ENCODE measurements at places on chromosomes 6 and 20.

DNA sequence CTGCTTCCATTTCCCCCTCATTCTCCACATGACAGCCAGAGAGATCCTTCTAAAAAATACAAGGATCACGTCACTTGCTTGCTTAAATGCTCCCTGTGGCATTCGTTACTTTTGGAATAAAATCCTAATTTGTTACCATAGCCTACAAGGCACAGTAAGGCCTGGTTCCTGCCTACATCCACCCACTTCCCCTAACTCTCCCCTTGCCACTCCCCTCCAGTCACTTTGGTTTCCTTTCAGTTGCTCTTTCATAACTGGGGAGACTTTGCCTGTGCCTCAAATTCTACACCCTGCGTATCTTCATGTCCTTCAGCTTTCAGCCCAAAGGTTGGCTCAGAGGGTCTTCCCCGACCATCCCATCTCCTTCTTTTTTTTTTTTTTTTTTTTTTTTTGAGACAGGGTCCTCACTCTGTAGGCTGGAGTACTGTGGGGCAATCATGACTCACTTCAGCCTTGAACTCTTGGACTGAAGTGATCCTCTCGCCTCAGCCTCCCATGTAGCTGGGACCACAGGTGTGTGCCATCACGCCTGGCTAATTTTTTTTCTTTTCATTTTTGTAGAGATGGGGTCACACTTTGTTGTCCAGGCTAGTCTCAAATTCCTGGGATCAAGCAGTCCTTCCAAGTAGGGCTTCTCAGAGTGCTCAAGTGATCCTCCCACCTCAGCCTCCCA, 12.5 kb downstream of the ID1 start:
- DNase-seq, result no peak

DNA sequence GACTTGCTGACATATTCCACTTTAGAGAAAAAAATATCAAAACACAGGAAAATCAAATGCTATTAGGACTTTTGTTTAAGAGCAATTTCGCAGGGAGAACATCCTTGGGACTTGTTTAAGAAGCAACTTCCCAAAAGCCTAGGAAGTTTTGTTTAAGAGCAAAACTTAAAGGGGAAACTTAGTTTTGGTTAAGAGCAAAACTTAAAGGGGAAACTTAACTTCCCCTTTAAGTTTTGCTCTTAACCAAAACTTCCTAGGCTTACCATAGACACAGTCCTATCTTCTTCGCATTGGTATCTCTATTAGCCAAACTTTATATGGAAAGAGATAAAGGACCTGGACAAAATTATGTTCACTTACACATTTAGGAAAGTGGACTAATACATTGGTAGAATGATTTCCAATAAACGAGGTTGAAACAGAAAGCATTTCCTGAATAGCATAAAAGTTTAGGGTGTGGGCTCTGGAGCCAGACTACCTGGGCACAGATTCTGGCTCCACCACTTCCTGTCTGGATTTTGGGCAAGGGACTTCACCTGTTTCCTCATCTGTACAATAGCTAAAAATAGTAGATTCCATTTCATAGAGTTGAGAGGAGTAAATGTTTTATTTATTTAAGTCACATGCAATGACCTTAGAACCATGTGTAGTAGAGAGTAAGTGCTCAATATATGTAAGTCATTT, 15.7 kb downstream of the PAQR8 start:
- DNase-seq, result no peak

DNA sequence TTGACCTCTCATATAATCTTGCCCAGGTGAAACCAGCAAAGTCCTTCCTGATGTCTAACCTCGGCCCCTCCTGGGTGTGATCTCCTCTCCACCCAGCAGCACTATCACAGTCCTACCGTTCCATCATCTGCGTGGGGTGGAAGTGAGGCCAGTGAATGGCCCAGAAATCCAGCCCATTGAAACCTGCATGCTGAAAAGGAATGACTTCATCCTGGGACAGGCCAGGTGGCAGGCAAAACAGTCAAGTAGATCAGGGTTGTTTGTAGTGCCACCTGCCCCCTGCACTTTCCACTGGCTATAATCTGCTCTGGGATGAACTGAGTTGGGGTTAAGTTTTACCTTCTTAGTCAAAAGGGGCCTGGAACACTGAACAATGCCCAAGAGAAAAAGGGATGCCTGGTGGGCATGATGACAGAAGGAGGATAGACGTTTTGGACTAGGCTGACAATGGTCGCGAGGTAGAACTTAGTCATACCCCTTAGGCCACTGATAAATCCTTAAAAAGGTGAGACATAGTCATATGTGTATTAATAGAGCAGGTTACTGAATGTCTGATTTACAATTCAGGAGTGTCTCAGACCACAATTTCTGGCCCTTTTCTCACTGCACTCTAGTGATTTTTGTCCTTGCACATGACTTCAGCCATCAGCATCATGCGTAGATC, 8.1 kb upstream of the HSP90AB1 start:
- no peak for DNase-seq

DNA sequence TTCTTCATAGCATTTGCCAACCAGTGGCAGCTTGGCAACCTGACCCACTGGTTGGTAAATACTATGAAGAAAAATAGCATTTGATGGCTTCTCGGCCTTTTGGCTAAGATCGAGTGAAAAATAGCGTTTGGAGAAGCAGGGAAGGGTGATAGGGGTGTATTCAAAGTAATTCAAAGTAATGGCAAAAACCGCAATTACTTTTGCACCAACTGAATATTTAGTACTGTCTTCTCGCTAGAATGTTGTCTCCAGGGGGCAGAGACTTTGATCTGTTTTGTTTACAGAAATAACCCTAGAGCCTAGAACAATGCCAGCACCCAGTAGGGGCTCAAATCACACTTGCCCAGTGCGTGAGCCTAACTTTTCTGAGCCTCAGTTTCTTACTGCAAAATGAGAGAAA, 106.1 kb downstream of the CDC5L start:
- DNase-seq, result no peak

DNA sequence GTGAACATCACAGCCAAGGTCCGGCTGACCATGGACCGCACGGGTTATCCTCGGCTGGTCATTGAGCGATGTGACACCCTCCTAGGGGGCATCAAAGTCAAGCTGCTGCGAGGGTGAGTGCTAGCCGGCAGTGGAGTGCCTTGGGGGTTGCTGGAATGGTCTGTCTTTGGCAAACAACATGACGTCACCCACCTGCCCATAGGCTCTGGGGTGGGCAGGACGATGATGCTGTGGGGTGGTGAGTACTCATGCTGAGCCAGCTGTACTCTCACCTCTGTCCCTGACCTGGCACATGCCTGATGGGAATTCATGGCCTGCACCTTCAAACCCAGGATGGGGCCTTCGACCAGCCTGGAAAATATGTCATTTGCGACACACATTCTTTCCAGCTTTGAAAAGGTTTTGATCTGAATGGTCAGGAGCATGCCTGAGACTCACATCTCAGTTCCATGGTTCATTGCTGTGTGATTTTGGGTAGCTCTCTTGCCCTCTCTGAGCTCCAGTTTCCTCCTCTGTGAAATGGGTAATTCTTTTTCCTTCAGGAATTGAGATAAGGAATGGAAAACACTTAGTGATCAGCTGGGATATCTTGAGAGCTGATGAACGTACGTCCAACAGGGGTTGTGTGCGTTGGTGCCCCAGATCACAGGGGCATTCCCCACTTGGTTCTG, 6.7 kb downstream of the BPIFB4 start:
- DNase-seq, result no peak

DNA sequence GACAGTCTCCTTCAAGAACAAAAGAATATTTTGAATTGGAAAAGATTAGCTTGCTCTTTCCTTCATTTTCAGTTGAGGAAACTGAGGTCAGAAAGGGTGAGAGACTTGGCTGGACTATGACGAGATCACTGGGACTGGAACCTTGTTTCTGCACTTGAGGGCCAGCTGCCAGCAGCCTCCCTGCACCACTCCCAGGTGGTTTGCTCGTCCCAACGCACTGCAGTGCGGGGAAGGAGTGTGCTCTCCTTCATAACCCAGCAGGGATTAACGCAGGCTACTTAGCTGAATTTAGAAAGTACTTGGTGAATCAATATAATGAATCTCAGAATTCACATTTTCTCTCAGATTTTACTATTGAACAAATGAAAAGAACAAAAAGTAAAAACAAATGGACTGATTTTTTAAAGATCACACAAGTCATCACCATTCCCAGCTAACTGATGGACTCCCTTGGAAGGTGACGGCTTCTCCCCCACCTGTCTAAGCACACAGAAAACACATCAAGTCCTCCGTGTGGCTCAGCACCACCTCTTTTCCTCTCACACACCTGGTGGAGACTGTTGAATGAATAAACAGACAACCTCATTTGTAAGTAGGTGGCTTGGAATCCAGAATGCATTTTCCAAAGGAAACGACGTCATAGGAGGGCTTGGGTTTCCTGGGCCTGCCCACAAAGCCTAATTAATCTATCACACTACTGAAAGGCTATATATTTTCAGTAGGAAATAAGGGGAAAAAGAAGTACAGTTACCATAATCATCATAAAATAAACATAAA, 121.0 kb downstream of the QRSL1 start:
- DNase-seq, result no peak

GRCh38 chr6:63816982-63817436, 181.4 kb downstream of the PHF3 start:
- DNase-seq, result no peak

Data from caudate nucleus (tissue), 63 donors.